ENCODE measurements at places on chromosomes 13 and 19.

DNA sequence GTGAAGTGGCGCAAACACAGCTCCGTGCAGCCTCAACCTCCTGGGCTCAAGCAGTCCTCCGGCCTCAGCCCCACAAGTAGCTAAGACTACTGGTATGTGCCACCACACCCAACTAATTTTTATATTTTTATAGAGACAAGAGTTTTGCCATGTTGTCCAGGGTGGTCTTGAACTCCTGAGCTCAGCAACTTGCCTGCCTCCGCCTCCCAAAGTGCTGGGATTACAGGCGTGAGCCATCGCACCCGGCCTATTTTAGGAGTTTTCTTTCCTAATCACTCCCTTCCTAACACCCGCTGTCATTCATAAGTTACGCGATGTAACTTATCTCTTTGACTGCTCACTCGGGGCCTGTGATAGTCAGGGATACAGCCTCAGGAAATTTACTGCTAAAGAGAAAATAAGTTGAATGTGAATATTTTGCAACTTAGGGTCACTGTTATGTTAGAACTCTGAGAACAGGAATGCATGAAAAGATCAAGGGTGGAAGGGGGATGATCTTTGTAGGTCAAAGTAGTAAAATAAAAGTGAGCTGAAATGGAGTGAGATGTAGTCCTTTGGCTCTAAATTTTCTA lies 140.3 kb downstream of the DCT start:
- DNase-seq = no peak

DNA sequence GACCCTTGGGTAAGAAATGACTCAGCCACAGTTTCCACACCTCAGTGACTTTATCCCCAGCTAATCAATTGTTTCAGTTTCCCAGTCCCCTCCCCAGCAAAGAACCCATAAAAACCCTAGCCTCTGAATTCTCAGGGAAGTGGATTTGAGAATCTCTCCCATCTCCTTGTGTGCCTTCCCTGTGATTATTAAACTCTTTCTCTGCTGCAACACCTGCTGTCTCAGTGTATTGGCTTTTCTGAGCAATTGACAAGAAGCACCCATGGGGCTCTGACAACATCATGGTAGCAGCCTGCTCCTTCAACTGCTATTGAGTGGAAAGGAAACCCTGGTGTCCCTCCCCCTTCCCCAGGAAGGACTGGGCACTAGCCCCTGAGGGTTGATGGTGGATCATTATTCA lies 73.7 kb downstream of the UQCRFS1 start:
- no peak for DNase-seq

GRCh38 chr13:97030705-97031452 lies 36.6 kb upstream of the OXGR1 start:
- peak; percentile 68 for DNase-seq

DNA sequence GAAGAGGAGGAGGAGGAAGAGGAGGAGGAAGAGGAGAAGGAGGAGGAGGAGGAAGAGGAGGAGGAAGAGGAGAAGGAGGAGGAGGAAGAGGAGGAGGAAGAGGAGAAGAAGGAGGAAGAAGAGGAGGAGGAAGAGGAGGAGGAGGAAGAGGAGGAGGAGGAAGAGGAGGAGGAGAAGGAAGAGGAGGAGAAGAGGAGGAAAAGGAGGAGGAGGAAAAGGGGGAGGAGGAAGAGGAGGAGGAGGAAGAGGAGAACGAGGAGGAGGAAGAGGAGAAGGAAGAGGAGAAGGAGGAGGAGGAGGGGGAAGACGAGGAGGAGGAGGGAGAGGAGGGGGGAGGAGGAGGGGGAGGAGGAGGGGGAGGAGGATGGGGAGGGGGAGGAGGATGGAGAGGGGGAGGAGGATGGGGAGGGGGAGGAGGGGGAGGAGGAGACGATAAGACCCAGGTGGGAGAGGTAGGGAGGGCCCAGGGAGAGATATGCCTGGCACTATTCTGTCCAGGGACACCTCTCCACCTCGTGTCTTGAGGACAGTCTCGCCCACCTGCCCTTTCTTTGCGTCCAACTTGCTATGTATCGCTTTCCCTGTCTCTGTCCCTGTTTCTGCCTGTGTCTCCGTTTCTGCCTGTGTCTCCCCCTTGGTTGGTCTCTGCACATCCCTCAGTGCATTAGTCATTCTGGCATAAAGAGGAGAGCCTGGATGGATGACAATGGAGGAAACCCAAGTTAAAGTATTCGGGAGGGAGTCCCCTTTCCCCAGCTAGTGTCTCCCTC lies 7.1 kb upstream of the KLK5 start:
- no peak for DNase-seq

GRCh38 chr13:29065142-29065541 lies 245.0 kb downstream of the MTUS2 start:
- no peak for DNase-seq

DNA sequence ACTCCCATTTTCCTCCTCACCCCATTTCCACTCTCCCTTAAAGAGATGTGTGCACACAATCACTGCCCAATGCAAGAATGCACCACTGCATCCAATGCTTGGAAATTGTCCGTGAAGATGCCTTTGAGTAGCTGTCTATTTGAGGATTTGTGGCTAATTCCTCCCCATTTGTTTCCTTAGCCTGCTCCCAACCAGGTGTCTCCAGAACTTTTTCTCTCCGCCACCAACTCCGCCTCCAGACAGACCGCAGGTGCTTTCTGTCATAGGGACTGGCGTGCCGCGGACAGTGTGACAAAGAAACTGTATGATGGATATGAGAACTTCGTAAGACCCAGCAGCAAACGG lies 461 bp upstream of the TM9SF2 start:
- DNase-seq = no peak

- no peak for DNase-seq
Measured at GRCh38 chr13:20974981-20975585, 72.5 kb upstream of the XPO4 start.
